ENCODE measurements at places on chromosomes 11 and 22.

GRCh38 chr11:104164028-104164520 is at the start of gene PDGFD:
Gene PDGFD, minus strand, starts transcription at chr11:104164147.
- no peak for DNase-seq

GRCh38 chr11:9973921-9974320 is 310.0 kb downstream of the SWAP70 start:
- no peak for DNase-seq

DNA sequence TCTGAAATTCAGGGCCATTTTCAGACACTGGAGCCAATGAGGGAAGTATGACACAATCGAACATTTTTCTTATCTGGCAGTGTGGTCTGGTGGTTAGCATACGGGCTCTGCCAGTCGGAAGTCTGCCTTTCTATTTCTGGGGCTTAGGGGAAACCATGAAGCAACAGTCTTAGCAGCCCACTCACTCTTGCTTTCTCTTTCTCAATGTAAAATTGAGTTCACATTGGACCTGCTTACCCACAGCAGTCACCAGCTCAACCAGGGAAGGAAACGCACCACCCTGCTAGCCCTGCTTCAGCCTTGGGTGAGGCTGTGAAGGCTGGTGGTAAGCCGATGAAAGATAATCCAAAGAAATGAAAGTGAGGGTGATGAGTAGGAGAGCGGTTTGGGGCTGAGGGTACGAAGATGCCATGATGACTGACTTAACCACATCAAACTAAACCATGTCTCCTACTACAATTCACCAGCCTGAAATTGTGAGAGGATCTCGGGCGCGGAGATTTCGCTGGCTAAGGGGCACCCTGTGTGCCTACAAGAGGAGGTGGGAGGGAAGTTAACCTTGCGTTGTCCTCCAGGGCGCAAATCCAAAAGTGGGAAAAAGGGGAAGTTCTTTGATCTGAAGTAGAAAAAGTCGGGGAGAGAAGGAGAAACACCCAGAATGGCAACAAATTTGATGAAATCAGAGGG is 2.0 kb upstream of the LMO2 start:
- no peak for DNase-seq

DNA sequence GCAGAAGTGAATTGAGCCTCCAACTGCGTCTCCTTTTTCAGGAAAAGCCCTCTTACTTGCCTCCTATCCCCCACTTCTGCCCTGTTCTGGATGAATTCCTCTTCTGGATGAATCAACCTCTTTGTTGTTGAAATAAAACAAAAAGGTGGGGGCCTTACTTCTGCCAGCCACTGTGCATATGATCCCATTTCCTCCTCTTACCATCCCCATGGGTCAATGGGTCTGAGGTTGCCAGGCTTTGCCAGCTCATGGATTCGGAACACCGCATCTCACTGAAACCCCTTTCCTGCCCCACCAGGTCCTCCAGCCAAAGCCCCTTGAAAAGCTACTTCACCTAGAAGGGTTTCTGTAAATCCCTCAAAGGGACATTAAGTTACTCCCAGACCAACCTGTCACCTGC is 3.7 kb upstream of the CHST1 start:
- DNase-seq: no peak

DNA sequence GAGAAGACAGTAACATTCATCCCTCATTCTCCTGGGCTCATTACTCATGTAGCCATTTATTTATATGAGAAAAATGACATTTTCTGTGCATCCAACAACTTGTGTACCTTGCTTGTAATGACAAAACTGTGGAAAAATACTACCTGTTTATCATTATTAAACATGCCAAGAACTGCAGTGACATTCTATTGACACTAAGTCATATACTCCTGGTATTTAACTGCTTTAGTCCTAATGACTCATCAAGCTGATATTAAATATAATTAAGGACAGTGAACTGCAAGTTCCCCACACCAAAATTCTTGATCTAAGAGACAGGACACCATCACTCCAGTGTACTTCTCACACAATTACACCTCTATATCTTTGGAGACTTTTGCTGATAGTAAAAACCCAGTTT is 1328.7 kb upstream of the RAG2 start:
- DNase-seq: no peak

DNA sequence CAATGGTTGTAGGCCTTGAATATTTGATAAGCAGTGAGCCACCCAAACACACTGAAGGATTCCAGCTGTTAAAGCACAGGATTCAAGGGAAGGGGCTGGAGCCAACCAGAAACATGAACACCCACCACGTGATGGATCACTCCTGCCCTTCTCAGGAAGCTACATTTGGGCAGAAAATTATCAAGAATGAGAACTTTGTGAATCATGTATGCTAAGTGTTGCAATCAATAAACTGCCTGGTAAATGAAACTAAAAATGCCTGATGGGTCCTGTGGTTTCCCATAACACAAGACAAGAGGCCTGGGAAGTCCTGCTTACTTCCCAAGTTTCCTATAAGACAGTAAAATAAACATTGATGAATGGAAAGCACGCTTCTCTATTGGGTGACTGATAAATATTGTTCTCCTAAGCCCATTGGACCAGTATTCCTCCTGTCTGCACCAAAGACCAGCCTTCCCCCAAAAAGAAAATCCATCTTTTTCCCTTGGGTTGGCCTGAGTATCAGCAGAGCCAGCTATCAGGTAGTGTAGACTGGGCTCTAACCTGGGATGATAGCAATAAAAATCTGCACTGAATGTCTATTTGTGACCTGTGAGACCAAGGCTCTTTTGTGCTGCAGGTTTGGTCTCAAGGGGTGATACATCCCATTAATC is 98.4 kb downstream of the CCDC83 start:
- no peak for DNase-seq

DNA sequence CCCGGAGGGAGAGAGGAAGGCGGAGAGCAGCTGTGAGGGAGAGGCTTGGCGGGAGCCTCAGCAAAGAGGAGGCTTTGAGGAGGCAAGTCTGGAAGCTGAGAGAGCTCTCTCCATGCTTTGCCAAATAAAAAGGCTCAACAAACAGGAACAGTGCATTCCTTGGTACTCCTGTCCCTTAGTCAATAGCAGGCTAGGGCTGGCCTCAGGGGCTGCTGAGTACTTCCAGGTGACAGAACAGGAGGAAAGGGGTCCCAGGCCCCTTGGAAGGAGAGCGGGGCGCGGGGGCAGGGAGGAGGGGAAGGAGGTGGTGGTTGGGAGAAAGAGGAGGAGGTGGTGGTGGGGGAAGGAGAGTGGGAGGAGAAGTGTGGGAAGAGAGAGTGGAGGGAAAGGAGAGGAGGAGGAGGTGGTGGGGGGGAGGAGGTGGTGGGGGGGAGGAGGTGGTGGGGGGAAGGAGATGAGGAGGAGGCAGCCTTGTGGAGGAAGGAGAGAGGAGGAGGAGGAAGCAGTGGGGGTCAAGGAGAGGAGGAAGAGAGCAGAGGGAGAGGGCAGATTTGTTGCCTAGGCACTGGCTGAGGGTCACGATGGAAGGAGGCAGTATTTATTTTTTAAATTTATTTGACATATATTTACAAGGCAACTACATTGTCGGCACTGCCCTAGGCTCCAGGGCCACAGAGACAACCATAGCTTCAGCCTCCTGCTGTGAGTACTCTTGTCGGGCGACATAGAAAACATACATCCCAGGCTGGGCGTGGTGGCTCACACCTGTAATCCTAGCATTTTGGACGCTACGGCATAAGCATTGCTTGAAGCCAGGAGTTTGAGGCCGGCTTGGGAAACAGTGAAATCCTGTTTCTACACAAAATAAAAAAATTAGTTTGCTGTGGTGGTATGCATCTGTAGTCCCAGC is 74.2 kb upstream of the ZBED5 start:
- no peak for DNase-seq

GRCh38 chr11:126229858-126230540 is 18.4 kb downstream of the FAM118B start:
- no peak for DNase-seq

DNA sequence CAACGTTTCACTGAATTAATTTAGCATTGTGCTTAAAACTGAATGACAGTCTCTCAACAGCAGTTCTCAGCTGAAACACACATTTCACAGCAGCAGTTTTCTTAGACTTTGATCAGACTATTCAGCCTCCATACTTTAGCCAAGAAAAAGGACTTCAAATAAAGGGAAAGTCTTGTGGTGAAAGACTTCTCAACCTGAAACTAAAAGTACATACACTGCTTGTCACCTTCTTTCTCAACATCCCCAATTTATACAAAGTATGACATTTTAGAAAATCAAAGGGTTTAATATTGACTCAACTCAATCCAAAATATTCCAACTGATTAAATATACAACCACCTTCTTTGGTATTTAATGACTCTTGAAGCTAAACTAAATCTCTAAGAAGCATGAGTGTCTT is 419.0 kb downstream of the LRRC4C start:
- DNase-seq: no peak

DNA sequence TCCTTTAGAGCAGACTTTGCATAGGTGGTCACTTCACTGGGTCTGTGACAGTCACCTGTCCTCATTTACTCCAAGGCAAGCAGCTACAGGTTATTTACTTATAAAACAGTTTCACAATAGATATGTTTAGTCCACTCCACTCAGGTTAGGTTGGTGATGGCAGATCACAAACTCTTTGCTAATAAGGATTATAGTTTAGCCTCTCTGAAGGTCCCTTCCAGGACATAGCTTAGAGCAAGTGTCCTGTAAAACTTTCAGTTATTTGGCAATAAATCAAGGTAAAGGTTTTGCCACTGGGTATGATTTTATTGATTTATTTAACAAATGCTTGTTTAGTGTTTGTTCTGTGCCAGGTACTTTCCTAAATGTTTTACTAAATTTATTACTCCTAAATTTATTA is 8.8 kb downstream of the OR6Q1 start:
- DNase-seq: no peak

DNA sequence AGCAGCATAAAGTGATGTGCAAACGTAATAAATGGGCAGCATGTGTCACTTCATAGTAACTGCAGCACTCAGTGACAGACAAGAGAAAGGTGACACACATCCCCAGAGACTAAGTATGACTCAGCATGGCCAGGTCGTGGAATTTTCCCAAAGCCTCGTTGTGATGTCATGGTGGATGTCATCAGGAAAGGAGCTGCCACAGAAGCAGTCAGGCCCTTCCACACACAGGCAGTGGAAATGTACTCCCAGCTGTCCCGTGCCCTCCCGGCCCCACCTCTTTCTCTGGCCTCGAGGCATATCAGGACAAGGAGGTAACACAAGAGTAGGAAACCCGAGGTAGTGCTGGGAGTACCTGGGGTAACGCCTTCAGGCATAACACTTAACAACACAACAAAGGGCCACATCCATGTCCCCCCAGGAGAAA is 8.1 kb downstream of the PC start:
- DNase-seq: no peak

- DNase-seq: no peak
Measured at GRCh38 chr22:45454275-45454674, 40.8 kb downstream of the RIBC2 start.

DNA sequence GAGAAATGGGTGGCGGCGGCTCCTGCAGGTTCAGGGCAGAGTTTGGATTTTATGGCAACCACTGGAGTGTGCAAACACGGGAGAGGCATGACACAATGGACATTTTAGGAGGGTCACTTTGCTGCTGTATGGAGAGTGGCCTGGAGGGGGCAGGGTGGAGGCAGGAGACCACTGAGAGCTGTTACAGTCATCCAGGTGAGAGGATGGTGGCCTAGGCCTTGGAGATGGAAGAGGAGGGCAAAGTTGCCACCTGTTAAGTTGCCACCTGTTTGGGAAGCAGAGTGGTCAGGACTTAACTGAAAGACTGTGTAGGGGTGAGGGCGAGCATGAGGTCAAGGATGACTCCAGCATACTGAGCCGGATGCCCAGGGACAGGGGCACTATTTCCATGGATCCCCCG is 2.3 kb upstream of the RAD9A start:
- DNase-seq: no peak

DNA sequence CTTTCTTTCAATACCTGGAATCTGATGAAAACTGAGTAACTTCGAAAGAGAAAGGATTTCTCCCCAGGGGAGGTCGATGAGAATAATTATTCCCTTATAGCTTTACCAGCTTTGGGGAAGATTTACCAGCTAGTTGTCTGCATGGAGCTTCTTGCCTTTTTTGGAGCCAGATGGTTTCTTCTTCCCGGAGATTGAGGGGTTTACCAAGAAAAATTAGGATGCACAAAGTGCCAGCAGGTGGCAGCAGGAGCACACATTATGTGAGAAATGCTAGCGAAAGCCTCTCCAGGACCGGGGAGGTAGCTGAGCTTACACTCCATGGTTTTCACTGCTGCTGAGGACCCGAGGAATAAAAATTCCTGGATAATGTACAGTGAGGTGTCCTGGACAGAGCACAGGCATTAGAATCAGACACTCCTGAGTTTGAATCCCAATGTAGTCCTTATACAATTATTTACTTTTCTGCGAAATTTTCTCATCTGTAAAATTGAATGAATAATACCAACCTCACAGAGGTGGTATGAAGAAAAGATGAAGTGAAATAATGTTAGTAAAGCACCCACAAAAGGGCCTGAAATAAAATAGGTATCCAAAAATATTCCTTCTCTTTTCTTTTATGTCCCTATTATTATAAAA is 46.0 kb upstream of the PARVA start:
- no peak for DNase-seq

- DNase-seq: no peak
Measured at GRCh38 chr22:49307870-49308269, 519.8 kb downstream of the BRD1 start.

DNA sequence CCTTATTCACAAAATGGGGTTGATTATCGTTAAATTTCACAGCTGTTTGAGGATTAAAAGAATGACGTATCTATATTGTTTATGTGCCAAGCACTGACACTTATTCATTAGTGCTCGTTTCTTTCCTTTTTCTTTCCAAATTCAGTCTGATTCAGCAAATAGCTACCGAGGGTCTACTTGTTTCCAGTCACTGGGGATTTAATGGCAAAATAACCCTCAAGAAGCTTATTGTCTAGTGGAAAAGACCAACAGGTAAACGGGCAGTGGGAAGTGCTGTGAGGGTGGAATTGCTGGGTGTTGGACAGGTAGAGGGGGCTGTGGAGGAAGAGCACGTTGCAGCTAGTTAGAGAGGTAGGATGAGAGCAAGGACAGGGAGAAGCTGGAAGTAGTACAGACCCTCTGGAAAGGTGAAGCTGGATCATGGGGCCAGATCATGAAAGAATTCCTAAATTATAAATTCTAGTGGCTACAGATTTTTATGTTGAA is 48.3 kb upstream of the BIRC3 start:
- DNase-seq: no peak

GRCh38 chr11:101523634-101524260 is 60.1 kb downstream of the TRPC6 start:
- no peak for DNase-seq

GRCh38 chr22:28855355-28856094 is 27.8 kb upstream of the ZNRF3 start:
- DNase-seq: no peak

DNA sequence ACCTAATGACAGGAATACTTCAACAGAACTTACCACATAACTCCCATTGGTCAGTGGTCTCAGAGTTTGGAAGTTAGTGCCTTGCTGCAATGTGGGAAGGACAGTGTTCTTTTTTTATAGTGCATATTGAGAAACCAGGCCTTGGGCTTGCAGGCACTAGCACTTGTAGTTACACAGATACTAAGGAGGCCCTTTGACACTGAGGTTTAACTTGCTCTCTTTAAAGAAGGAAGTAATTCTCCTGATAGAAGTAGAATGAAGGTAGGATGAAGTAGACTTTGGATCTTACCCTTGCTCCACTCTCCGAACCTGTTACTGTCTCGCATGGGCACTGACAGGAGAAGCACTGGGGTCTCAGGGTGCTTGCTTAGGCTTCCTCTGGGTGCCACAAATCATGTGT is 31.0 kb upstream of the ST14 start:
- DNase-seq: no peak

- no peak for DNase-seq
Measured at GRCh38 chr11:20368438-20368837, 4.9 kb downstream of the HTATIP2 start.

Data from cortex of kidney (tissue), 1 donor.